CD4-positive, alpha-beta T cell treated with Interleukin-21 for 1 hour (primary cell): ENCODE measurements at places on chromosomes 5 and 9.

DNA sequence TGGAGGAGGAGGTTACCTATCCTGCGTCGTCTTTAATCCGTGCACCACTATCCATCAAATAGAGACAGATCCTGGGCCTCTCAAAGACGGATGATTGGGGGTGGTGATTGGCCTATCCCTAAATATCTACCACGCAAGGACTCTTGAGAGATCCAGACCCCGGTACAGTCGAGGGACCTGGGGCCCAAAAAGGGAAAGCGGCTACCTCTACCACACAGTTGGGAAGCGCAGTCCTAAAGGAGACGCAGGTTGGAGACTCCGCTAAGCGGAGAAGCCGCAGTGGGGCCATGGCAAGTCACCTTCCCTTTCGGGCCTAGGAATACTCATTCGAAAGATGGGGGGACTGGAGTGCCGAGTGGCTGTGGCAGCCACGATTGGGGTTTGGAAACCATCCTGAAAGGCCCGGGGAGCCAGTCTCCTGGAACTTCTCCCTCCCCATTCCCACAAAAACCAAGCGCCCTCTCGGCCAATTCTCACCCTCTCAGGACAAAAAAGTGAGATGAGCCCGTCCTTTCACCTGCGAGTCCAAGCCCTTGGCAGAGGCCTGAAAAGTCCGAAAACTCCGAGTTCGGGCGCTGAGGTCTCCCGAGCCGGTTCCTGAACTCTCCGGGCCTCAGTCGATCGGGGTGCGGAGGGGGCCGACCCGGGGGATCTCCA is 499 bp upstream of the FOXE1 start:
- no peak for DNase-seq

- DNase-seq = no peak
These were observed 191.6 kb upstream of the CTNND2 start for GRCh38 chr5:12095808-12096281.

DNA sequence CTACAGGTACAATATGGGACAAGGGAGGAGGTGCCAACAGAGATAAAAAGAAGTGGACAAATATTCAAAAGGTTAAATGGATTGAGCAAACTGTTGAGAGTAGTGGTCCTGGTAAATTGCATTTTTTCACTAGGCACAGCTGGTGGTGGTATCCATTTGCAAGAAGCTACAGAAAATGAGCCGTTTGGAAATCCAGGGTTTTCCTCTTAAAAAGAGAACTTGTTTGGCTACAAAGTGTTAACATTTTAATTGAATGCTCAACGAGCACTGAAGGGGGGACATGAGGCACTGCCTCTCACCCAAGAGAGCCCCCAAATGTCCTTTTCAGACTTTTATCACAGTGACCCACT is 491 bp upstream of the ZCCHC9 start:
- DNase-seq = no peak

- DNase-seq = no peak
These were observed 4.7 kb upstream of the PSMB7 start for GRCh38 chr9:124419832-124420489.

DNA sequence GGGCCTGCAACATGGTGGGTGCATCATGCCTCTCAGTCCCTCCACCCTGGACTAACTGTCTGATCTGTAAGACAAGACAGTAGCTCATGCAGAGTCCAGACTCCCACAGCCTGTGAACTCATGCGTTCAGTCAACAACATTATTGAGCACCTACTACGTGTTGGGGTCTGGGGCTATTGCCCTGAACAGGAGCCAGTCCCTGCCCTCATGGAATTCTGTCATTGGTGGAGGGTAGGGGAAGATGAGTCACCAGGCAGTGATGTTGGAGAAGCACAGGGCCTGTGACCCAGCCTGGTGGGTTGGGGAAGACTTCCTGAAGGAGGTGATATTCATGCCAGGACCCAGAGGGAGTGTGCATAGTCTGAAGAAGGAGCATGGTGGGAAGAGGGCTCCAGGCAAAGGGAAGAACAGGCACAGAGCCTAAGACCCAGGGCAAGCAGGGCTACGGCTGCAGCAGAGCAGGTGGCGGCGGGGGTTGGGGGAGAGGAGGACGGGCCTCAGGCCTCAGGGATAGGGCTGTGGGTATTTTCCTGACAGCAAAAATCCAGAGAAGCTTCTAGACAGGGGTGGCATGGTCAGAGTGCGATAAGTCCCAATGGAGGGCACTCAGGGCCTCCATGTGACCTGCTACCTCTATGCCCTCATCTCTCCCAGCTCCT is 26.7 kb upstream of the PSD2 start:
- DNase-seq = no peak

DNA sequence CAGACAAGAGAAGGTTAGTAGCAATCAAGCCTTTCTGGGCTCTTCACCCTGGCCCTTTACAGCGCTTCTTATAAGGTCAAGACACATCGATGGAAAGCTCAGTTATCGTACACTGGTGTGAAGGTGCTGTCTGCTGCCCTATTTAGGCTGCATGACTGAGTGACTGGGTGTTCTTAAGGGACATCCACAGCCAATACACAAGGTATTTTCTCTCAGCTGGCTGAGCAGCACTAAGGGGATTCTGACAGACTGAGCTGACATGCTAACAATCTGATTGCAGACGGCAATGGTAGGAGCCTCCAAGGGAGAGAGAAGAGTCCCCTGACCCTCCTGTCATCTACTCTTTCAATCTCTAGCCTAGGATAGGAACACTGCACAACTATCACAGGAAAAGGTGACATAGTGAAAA is 577.9 kb downstream of the ISL1 start:
- DNase-seq = no peak

GRCh38 chr5:95390812-95391492 is at the start of gene FAM81B:
TSS of gene FAM81B (plus strand) at chr5:95391366. CDS start at chr5:95391390, 24 bp downstream.
- no peak for DNase-seq

DNA sequence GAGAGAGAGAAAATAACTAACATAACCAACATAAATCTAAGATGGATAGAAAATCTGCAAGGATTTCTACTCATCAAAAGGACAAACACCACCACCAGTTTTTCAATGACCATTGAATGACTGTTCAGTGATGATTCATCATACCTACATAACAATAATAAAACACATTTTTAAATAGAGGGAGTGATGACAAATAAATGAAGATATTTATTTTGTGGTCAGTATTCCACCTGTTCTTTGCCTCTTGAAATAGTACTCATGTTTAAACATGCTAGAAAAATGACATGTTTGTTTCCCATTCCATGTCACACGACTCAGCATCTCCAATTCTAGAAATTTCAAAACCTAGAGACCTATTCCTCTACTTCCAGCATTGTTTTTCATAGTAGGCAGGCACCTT is 34.6 kb upstream of the ADAMTS16 start:
- no peak for DNase-seq

DNA sequence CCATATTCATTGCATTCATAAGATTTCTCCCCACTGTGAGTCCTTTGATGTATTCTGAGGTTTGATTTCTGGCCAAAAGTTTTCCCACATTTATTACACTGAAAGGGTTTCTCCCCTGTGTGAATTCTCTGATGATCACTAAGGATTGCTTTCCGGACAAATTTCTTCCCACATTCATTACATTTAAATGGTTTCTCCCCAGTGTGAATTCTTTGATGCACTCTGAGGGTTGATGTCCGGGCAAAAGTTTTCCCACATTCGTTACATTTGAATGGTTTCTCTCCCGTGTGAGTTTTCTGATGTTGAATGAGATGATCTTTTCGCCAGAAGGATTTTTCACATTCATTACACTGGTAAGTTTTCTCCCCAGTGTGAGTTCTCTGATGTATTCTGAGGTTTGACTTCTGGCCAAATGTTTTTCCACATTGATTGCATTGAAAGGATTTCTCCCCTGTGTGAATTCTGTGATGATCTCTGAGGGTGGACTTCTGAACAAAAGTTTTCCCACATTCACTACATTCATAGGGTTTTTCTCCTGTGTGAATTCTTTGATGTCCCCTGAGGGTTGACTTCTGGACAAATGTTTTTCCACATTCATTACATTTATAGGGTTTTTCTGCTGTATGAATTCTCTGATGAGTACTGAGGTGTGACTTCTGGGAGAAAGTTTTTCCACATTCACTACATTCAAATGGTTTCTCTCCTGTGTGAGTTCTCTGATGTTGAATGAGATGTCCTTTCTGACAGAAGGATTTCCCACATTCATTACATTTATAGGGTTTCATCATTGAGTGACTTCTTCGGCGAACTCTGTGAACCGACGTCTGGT is 18.8 kb downstream of the ZNF510 start:
- no peak for DNase-seq

- DNase-seq = peak; percentile 41
These were observed 654 bp downstream of the PURA start for GRCh38 chr5:140114341-140115185.

DNA sequence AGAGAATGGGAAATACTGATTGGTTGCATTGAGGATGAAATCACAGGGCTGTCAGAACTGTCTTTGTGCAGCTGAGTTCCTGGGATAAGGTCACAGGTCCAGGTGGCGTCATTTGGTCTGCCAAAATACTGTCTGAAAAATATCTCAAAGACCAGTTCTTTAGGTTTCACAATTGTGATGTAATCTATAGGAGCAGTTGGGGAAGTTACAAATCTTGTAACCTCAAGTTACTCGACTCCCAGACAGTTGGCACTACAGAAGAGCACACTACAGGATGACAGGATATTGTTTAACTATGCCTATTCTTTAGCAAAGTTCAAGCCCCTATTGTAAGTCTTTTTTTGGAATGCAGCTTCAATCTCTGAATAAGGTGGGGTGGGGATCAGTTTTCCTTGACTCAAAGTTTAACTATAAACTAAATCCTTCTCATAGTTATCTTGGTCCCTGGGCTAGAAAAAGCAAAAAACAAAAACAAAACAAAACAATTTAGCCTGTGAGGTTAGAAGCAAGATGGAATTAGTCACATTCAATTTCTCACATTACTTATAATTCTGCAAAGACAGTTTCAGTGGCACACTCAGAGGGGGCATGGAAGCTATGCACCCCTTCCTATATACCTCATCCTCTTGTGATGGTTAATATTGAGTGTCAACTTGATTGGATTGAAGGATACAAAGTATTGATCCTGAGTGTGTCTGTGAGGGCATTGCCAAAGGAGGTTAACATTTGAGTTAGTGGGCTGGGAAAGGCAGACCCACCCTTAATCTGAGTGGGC is 276.0 kb downstream of the AUH start:
- DNase-seq = no peak

DNA sequence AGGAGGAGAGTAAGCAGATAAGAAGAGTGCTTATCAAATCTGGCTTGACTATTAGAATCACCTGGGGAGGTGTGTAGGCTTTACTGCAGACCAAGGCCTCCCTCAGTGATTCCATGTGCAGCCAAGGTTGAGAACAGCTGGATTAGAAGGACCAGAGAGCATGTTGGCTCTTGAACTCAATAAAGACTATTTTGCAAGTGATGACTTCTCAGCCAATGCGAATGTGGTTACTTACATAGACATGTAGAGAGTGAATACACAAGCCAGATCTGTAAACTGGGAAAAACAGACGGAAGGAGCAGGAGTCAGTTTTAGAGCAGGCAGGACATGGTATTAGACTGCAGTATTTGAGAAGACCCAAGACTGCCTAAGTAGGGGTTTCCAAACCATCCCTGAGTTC is 48.5 kb downstream of the MAMDC2 start:
- DNase-seq = no peak

GRCh38 chr5:157677931-157678330 is 6.6 kb downstream of the C5orf52 start:
- DNase-seq = no peak

DNA sequence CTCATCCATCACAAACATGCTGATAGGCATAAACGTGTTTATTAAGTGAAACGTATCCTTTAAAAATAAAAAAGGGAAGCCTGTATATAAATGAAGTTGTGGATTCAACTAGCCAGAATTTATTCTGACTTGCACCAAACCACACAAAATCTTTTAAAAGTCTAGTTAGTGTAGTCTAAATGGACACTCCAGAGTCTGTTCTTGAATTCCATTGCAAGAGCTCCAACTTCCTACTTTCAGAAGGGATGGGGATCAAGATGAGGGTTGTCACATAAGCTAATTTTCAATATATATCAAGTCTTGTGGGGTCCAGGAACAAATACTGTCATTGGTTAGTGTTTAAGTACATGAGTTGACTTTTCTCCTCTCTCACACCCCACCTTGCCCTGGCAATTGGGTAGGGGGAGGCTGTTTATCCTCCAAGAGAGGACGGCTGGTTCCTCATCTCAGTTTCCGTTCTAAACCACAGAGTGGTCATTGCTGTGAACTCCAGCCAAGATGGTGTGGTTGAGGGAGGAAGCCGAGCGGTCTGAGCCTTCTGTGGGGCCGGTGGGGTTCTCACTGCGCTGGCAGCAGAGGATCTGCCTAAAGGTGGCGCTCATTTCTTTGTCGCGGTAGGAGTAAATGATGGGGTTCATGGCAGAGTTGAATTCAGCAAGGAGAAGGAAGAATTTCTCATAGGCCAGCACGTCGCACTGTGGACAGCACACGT is 163.2 kb downstream of the LPAR1 start:
- DNase-seq = peak; percentile 2

DNA sequence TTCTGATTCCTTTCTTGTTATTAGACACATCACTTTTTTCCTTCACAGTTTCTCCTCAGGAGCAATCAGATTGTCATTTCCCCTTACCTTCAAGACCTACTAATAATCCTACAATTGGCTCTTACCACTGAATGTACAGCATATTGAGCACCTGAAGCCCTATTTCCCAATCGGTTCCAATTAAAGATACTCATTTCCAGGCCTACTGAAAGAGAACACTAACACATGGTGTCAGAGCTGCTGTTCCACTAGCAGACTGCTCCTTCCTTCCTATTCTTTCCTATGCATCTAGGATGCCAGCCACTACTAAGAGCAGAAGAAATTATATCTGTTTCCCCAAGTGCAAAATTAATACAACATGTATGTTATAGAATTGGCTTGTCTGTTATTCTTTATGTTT is 34.6 kb downstream of the SKIC3 start:
- DNase-seq = no peak

DNA sequence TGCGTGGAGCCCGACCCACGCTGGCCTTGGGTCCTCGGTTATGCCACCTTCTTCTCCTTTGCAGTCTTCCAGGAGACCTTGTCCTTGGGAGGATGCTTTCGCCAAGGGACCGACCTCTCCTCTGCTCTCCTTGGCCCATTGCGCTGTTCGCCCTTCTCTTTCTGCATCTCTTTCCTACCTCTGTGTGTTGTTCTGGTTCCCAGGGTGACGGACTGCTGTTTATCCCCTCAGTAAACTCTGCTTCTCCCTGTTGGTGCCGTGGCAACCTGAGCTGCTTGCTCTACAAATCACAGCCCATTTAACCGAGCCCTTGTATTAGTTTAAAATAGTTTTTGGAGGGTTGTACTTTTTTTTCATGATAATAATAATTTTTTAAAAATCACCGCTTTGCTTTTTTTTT is 97.9 kb downstream of the DAPK1 start:
- DNase-seq = no peak
